Esophagus squamous epithelium (tissue), 5 donors: ENCODE measurements at places on chromosomes 5 and 9.

DNA sequence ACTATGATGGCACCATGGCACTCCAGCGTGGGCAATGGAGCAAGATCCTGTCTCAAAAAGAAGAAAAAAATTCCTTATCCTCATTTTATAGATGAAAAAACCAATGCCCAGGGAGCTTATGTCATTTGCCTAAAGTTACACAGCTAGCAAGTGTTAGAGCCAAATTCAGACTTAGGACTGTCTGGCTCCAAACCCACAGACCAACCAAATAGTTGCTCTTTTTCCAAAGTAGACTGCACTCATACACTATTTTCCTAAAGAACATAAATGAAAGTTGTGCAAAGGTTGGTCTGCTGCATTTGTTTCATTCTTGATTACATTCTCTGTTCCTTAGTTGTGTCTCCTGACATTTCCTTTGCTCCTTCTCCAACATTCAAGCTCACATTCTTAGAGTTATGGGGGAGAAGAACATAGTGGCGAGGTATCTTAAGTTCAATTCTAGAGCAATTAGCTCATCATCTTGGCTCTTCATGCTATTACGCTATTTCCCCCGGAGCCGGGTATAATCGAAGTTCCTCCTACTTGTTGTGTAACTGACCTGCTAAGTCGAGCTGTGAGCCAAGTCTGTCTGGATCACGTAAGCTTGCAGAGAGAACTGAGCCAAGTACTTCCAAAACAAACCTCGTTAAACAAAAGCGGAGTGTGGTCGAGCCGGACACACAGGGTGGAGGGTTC lies 138.3 kb downstream of the RFK start:
- DNase-seq: no peak

DNA sequence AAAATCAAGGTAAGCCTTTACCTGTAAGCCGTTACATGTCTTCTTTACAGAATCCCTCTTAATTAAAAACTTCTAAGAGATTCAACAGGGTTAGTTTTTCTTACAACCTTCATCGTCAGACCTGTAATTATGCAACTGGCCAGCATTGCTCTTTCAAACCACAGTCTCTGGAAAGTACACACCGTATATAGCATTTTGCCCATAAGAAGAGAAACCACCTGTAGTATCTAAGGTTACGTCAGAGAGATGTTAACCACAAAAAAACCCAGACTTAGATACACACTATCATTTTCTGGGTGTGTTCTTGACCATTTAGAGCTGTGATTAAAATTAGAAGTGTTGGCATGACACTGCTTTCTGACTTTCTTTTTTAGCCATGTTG lies 140.0 kb downstream of the MUSK start:
- no peak for DNase-seq

- DNase-seq: no peak
Observed at GRCh38 chr5:54307583-54307982, 2.8 kb downstream of the ARL15 start.

GRCh38 chr5:133421394-133421793 lies 190.9 kb downstream of the FSTL4 start:
- DNase-seq: no peak

- no peak for DNase-seq
Observed at GRCh38 chr9:127130235-127130634, 7.8 kb upstream of the ANGPTL2 start.

- DNase-seq: no peak
Observed at GRCh38 chr9:88971131-88971960, 19.9 kb upstream of the S1PR3 start.

GRCh38 chr5:112227911-112228631 lies 191.0 kb downstream of the EPB41L4A start:
- no peak for DNase-seq

- no peak for DNase-seq
Observed at GRCh38 chr5:127960270-127960691, 123.3 kb upstream of the SLC12A2 start.

DNA sequence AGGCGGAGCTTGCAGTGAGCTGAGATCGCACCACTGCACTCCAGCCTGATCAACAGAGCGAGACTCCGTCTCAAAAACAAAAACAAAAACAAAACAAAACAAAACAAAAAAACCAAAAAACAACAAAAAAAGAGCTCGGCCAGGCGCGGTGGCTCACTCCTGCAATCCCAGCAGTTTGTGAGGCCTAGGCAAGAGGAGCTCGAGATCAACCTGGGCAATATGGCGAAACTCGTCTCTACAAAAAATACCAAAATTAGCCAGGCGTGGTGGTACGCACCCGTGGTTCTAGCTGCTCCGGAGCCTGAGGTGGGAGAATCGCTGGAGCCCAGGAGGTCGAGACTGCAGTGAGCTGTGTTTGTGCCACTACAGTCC lies 20.2 kb downstream of the TRIM7 start:
- DNase-seq: no peak

- DNase-seq: no peak
Observed at GRCh38 chr9:106862821-106863720, at the start of gene ZNF462. Gene ZNF462 (plus strand): TSS chr9:106863166. CDS start chr9:106923384, 60,218 bp downstream.

GRCh38 chr9:94068257-94068656 lies 16.0 kb upstream of the PTPDC1 start:
- DNase-seq: no peak

- no peak for DNase-seq
Observed at GRCh38 chr5:139795074-139796001, at the start of gene PSD2. Gene PSD2 (plus strand): TSS chr5:139795808. CDS start chr5:139809441, 13,633 bp downstream.

DNA sequence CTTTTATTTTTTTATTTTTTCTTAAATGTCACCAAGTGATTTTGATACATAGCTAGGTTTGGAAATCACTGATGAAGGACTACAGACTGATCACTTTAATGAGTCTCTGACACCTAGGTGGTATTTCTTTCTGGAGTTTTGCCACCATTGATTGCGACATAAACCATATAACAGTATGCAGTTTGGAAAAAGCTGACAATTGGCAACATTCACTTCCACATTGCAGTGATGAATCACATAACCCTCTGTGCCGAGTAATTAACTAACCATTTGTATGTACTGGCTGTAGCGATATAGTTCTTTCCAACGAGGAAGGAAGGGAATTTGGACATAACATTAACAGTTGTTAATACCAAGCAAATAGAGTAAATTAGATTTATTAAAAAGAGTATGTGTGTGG lies 222.9 kb upstream of the EFNA5 start:
- DNase-seq: no peak

- no peak for DNase-seq
Observed at GRCh38 chr5:120152472-120152871, 311.6 kb upstream of the PRR16 start.

DNA sequence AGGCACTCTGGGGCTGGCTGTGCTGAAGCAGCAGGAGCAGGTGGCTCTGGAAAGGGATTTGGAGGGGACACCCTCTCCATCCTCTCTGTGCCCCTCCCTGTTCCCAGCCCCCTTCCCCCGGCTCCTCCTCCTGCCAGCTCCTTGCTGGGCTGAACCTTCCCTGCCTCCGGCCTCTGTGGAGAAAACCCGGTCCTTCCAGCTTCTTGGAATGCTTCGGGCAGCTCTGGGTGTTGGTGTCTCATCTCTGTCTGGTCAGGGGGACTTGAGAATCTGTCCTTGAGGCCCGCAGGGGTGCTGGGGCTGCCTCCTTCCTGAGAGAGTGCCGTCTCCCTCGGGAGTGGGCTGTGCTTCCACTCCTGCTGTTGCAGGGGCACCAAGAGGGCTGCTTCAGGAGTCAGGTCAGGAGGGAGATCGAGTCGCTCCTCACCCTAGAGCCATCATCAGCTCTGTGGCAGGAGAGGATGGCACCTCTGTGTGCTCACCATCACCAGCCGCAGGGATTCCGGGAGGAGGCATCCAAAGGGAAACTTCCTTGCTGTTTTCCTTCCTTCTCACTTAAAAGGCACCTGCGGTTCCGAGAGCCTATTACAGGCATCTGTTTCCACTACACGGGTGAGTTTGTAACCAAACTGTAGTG lies 30.6 kb downstream of the NDUFS6 start:
- no peak for DNase-seq

GRCh38 chr9:113641100-113641885 lies 177.8 kb downstream of the RGS3 start:
- DNase-seq: no peak

- DNase-seq: no peak
Observed at GRCh38 chr5:172541099-172541772, 86.9 kb upstream of the SH3PXD2B start.

DNA sequence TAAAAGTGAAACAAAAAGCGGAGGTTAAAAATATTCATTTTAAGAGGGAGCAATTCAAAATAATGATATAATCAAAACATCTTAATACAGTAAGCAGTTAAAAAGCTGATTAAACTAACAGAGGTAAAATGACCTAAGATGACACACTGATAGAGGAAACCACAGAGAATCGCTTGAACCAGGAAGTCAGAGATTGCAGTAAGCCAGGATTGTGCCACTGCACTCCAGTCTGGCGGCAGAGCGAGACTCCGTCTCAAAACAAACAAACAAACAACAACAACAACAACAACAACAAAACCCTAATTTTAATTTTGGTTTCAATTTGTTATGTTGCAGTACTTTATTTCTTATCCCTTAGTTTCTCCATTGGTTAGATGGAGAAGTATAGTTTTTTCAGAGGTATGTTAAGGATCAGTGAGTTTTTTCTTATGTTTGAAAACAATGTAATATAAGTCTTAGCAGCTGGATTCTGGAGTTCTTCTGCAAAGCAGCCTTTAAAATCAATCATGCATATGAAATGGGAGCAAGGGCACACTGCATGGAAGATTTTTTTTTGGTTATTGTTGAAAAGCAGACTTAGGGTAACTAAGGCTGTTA lies 58.5 kb downstream of the MLANA start:
- DNase-seq: no peak

DNA sequence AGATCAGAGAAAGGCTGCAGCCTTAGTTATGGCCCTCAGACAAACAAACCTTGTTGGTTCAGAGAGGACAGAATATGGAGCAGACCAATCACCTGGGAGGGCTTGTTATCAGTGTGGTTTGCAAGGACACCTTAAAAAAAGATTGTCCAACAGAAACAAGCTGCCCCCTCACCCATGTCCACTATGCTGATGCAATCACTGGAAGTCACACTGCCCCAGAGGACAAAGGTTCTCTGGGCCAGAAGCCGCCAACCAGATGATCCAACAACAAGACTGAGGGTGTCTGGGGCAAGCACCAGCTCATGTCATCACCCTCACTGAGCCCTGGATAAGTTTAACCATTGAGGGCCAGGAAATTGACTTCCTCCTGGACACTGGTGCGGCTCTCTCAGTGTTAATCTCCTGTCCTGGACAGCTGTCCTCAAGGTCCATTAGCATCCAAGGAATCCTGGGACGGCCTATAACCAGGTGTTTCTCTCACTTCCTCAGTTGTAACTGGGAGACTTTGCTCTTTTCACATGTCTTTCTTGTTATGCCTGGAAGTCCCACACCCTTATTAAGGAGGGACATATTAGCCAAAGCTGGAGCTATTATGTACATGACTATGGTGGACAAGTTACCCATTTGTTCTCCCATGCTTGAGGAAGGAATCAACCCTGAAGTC lies 36.9 kb upstream of the TBCA start:
- no peak for DNase-seq

DNA sequence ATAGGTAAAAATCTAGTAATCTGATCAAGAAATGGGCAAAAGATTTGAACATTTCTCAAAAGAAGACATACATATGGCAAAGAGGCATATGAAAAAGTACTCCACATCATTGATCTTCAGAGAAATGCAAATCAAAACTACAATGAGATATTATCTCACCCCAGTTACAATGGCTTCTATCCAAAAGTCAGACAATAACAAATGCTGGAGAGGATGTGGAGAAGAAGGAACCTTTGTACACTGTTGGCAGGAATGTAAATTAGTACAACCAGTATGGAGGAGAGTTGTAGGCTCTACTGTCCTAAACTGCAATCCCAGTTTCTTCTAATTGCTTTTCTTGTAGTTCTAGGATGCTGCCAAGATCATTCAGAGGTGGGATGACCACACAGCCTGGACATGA lies 193.5 kb upstream of the RFX3 start:
- no peak for DNase-seq
